ENCODE measurements at places on chromosomes 2 and 18. TPM values are rescaled to one million over a fixed set of nuclear protein-coding genes. Genes with fewer than 3 reads are reported as not detected.

GRCh38 chr2:53315149-53315548 is 452.5 kb upstream of the CHAC2 start:
- no peak for DNase-seq

The CFAP65 gene
- polyA plus RNA-seq, result 1.7 TPM

GRCh38 chr2:1602278-1603010 is 141.9 kb downstream of the PXDN start:
- no peak for DNase-seq

The OTX1 gene
- polyA plus RNA-seq, result 0.20 TPM

The PLEKHA3 gene
- polyA plus RNA-seq, result 6.4 TPM

Measured in SK-N-SH (cell line).